Retina (tissue), 1 donor: ENCODE measurements at places on chromosomes 6 and 20.
A peak's percentile ranks its signal among the peaks of the same experiment; 100 is the strongest.

DNA sequence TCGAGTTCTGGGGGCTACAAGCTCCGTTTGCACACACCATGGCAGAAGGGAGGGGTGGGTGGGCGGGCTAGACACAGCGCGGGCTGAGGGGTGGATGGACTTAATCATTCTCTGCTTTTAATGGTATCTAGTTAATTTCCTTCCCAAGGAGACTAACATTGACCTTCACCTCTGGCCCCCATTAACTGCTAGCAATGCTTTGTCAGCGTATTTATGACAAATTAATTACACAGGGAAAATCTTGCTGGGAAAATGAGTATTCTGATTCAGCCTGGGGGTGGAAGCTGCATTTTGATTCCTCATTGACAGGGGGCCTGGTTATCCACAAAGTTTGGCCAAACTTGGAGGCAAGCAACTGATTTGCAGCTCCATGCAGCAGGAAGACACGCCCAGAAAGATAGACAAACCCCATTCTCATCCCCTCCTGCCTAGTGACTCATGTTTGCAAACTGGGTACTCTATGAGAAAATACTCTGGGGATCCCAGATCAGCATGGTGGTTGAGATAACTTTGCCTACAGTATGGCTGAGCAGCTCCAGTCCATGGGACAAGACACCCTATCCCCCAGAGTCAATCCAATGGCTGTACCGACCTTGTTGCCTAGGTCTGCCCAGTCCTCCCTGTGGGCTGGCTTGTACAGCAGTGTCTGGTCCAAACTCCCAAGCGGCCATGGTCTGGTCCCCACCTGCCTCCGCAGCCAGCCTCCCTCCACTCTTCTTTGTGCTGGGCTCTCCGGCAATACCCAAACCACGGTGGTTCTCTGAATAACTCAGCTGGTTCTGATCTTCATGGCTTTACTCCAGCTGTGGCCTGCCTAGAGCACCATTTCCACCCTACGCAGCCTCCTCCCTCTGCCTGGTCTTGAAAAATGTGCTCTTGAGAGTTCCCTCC is 19.7 kb downstream of the ZBP1 start:
- no peak for DNase-seq

DNA sequence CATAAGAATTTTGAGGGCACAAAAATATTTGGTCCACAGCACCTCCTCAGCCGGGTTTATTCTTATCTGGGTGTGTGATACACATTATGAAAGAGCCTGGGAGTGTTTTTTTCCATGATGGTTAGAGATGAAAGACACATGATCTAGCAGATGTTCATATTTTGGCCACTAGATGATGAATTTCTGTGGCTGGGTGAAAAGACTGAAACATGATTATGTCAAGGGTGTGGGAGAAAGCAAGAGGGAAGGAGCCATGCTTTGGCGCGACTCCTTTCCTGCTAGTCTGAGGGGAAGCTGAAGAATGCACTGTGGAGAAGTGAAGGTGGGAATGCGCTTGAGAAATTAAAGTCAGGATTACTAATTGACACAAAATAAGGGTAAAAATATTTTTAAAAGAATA is 102.3 kb downstream of the SH3BGRL2 start:
- no peak for DNase-seq

DNA sequence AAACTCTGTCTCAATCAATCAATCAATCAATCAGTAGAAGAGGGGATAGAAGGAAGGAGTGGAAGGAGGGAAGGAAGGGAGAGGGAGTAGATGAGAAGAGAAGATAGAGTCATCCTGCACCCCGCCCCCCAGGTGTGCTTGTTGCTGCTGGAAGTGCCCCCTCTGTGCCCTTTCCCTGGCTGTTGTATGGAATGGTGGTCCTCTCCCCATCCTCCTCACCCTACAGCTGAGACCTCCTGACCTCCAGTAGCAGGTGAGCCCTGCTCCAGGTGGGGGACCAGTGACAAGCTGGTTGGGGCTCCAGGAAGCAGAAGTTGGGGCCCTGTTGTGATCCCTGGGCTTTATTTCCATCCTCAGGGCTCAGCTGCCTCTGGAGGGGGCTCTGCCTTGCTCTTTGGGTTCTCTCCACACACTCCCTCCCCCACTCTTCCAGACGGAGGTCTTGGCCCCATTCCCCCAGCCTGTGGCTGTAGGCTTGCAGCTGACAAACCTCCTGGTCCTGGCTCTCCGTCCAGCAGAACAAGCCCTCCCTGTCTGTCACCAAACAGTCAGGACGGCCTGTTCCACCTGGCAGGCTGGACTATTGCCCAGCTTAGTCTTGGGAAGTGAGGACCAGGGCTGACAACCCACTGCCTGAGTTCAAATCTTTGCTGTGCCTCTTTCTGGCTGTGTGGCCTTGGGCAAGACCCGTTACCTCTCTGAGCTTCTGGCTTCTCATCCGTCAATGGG is 26.0 kb upstream of the SCRT2 start:
- no peak for DNase-seq

- DNase-seq, result no peak
Observed at GRCh38 chr6:44564906-44565524, 177.5 kb downstream of the CDC5L start.

- DNase-seq, result no peak
Observed at GRCh38 chr6:127162836-127163235, 44.4 kb downstream of the RSPO3 start.

- DNase-seq, result peak; percentile 97
Observed at GRCh38 chr6:29649701-29650673, 6.9 kb upstream of the MOG start.

GRCh38 chr6:116971959-116972358 is 94.9 kb downstream of the RFX6 start:
- peak; percentile 11 for DNase-seq

GRCh38 chr6:53436526-53437303 is 88.0 kb upstream of the ELOVL5 start:
- no peak for DNase-seq

GRCh38 chr6:21263531-21264287 is 329.8 kb upstream of the SOX4 start:
- no peak for DNase-seq

- DNase-seq, result peak; percentile 18
Observed at GRCh38 chr6:22699151-22699550, 129.8 kb downstream of the HDGFL1 start.

- no peak for DNase-seq
Observed at GRCh38 chr6:7373739-7374138, 15.8 kb downstream of the CAGE1 start.

DNA sequence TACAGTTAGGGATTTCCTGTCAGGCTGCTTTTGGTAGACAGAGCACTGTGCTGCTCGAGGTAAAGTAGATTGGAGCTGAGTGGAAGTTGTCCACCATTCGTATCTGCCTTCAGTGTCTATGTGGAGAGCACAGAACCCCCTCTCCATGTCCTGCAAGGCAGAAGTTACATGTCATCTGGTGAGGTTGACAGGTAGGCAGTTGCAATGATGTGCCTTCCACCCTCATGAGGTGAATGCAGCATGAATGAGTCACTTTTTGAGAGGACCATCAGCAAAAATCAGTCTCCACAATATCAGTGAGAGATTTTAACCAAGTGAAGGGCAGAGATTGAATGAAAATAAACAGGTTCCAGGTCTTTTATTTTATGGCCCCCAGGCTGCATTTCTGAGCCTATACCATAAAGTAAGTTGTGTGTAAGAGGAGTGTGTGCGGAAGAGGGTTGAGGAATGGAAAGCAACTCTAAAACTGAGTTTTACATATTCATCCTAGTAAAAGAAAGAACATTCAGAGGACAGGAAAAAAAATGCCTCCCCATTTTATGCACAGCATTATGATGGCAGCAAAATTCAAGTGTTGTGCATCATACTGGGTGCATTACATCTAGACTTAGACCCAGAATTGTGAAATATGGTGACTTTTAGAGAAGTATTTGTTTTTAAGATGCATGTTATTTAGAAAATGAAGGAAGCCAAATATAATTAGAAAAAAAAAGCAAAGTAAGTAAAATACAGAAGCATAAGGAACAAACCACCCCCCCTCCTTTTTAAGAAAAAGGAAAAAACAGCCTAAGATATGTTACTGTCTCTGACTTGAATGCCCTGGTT is 15.8 kb downstream of the TRAPPC3L start:
- DNase-seq, result no peak

DNA sequence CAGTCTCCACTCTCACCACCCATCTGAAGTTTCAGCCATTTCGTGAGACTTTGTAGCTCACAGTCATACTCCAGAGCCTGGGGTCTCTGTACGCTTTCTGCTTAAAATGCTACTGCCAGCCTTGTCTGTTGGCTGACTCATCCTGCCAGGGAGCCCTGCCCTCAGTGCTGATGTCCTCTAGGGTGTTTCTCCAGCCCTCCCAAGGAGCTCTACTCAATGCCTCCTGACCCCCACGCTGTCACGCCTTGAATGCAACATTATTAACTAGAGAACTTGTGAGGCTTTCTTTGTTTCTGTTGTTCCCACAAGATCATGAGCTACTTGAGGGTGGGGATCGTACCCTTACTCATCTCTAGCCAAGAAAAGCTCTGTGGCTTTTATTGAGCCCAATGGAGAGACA is 20.1 kb downstream of the KIF16B start:
- DNase-seq, result no peak

- no peak for DNase-seq
Observed at GRCh38 chr6:170444811-170445211, 108.3 kb downstream of the PSMB1 start.

GRCh38 chr20:63750807-63751470 is 11.4 kb downstream of the SLC2A4RG start:
- no peak for DNase-seq

- no peak for DNase-seq
Observed at GRCh38 chr6:112037783-112038216, 16.1 kb upstream of the CCN6 start.

DNA sequence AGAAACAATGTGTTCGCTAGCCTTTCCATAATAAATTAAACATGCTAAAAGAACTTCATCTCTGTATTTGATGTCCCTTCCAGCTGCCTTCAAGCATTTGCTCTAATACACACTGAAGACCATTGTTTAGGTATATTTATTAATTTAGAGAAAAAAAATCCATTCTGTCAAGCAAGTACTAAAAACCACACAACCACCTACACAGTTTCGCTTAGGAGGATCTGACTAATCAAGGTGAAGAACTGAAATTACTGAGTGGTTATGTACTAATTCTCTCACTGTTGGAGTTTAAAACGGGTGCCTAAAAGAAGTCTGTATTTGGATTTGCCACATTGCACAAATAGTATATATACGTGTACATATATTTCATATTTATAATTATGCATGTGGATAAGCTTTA is 58.9 kb downstream of the GMDS start:
- DNase-seq, result no peak

GRCh38 chr6:170174124-170174770 is 116.6 kb downstream of the DLL1 start:
- no peak for DNase-seq

DNA sequence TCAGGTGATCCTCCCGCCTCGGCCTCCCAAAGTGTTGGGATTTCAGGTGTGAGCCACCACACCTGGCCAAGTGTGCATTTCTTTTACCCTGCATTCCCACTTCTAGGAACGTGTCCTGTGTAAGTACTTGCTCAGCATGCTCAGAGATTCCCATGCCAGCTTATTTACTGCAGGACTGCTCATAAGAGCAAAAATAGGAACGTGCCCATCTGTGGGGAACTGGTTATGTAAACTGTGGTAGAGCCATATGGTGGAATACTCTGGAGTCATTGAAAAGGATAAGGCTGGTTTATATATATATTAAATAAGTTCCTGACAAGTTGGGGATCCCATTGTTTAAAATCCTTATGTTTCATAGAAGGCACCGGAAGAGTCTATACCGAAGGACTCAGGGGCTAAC is 38.2 kb upstream of the FANCE start:
- DNase-seq, result no peak

DNA sequence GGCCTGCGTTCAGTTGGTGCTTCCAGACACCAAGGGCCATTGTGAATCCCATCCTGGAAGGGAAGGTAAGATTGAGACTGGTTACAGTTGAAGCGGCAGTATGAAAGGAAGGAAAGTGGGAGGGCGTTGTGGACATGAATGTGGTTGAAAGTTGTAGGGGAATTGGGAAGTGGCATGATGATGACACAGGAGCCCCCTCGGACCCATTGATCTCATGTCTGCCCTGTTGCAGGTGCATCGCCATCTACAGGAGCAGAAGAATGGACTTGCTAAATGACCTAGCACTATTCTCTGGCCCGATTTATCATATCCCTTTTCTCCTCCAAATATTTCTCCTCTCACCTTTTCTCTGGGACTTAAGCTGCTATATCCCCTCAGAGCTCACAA is 5.5 kb downstream of the HLA-DQA1 start:
- DNase-seq, result no peak

- no peak for DNase-seq
Observed at GRCh38 chr6:79127660-79128059, 49.6 kb upstream of the PHIP start.

- DNase-seq, result no peak
Observed at GRCh38 chr6:148407372-148407771, 64.7 kb downstream of the SASH1 start.

- no peak for DNase-seq
Observed at GRCh38 chr6:148251891-148252290, 90.7 kb upstream of the SASH1 start.

DNA sequence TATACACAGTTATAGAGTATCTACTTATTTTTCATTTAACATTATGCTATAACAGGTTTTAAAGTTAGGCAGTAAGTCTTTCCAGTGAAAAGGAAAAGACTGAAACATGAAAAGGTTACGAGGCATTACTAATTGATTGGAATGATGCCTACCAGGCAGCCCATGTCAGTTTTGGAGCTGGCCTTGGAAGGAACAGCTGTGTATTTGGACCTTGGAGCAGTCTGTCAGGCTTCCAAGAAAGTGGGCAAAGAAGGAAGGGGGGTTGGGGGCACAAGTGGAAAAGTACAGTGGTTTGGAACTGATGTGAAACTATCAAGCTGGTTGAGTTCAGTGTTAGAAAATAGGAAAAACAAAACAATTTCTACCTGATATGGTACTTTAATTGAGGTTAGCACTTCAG is 41.7 kb downstream of the SLC16A10 start:
- no peak for DNase-seq

GRCh38 chr6:37636116-37636515 is 61.6 kb downstream of the MDGA1 start:
- no peak for DNase-seq

GRCh38 chr6:53717566-53717965 is 52.0 kb upstream of the KLHL31 start:
- no peak for DNase-seq

- no peak for DNase-seq
Observed at GRCh38 chr6:117629119-117629660, 26.9 kb upstream of the GOPC start.

DNA sequence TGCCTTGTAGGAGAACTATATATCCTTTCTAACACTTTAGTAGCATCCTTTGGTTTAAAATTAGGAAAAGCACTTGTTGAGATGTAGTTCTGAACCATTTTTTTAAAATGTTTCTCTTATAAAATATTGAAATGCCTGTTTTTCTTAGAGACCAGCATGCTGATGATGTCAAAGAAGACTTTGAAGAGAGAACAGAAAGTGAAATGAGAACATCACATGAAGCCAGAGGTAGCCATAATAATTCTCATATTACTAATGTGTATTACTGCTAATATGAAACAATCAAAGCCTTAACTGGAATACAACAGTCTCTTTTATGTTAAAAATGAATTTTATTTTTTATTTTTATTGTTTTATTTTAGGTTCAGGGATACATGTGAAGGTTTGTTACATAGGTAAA is 102.0 kb downstream of the SAMD3 start:
- no peak for DNase-seq

- no peak for DNase-seq
Observed at GRCh38 chr20:50868509-50869495, 62.4 kb downstream of the ADNP start.
